ENCODE measurements at places on chromosomes 2 and 18.

GRCh38 chr2:3759331-3759730 lies 56.0 kb downstream of the DCDC2C start:
- no peak for DNase-seq

DNA sequence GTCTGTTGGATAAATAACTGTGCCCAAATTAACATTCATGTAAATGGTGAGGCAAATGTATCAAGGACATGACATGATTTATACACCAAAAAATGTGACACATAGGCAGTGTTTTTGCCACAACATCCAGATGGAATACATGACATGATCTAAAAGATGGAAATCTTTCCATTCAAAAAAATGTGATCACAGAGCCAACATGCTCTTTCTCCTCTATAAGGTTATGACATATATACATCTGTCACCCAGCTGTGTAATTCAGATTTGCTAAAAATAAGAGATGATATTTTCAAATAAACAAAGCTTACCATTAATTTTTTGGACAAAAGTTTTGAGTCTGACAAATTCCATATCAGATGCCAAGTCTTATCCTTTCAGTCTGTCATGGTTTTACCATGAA lies 95.5 kb upstream of the COL3A1 start:
- DNase-seq = no peak

DNA sequence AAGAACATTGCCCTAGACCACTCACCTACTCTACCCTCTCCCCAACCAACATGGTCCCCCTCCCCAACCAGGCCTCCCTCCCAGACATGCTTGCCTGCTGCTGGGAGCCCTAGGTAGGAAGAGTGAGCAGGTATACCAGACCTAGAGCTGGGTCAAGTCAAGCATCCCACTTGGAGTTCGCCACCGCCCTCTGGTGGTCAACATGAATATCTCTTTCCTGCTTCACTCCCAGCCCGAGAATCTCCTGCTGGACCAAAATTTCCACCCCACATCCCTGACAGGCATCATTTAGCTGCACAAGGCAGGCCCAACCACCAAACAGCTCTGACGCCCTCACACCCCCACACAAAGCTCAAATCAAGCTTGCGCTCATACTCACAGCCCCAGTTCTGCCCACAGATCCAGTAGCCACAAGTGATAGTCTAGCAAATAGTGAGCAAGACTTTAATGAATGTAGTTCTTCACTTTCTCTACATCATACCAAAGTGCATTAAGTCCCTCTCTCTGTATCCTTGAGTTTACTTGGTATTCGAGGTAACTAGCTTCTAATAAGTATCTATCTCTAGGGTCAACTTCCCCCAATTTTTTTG lies 116.0 kb downstream of the TNS1 start:
- DNase-seq = peak; percentile 84

DNA sequence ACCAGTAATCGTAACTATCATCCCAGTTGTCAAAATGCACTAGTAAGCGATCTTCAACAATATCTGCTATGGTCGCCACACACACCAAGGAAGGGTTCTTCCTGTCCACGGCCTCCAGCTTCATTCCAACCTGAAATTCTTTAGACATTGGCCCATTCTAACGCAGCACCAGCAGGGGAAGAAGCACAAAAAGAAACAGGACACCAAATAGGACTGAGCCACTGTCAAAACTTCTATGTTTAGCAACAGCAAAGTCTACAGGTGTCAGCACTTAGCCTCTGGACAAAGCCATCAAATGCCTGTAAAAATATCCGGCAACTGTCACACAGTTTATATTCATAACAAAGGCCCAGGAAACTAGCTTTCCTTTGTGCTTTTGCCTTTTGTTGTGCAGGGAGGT lies 175.0 kb downstream of the L3MBTL4 start:
- DNase-seq = no peak

- no peak for DNase-seq
Observed at GRCh38 chr2:43040084-43040854, 186.1 kb downstream of the ZFP36L2 start.

DNA sequence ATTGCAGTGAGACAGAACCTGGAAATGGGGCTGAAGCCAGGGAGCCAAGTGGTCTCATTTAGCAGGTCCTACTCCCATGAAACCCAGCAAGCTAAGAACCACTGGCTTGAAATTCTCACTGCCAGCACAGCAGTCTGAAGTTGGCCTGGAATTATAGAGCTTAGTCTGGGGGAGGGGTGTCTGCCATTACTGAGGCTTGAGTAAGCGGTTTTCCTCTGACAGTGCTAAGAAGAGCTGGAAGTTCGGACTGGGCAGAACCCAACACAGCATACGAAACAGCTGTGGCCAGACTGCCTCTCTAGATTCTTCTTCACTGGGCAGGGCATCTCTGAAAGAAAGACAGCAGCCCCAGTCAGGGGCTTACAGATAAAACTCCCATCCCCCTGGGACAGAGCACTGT lies 305.7 kb upstream of the SETBP1 start:
- DNase-seq = no peak

- DNase-seq = no peak
Observed at GRCh38 chr2:136175466-136175865, 57.5 kb upstream of the CXCR4 start.

DNA sequence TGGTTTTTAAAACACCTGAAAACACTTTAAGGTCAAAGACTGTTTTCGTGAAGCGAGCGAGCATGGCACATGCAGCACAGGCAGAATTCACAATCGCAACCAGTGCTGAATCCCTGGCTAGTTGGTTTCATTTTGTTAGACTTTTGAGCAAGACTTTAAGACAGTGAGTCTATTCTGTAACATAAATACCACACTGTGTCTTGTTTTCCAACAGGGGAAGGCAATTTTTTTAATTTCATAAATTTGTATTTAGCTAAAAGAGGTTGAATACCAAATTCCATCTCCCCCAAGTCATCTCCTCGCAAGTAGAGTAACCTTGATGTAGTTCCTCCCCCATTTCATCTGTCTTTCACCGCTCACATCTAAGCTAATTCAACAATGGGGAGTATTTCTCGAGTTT lies 1.4 kb downstream of the CERKL start:
- no peak for DNase-seq

GRCh38 chr18:62152844-62153243 lies 34.0 kb downstream of the PIGN start:
- DNase-seq = no peak

- DNase-seq = no peak
Observed at GRCh38 chr2:221423210-221423804, 148.8 kb downstream of the EPHA4 start.

- no peak for DNase-seq
Observed at GRCh38 chr2:16412321-16413030, 253.2 kb downstream of the CYRIA start.

GRCh38 chr2:202763916-202764315 lies 107.7 kb downstream of the ICA1L start:
- DNase-seq = no peak

DNA sequence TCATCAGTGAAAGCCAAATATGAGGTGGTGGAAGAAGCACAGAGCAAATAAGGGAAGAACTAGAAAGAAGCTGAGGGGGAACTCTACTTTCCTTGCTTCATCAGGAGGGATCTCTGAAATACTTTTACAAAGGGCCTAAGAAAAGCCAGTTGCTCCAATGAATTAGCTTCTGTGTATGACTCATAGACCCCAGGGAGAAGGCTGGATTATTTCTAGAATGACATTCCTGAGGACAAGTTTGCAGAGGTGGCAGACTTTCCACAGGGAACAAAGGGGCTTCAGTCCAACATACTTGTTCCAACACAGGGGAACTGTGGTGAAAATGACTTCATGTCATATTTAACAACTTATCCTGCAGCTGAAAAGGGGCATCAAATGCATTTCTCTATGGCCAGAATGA lies 29.0 kb downstream of the DOK1 start:
- DNase-seq = no peak

DNA sequence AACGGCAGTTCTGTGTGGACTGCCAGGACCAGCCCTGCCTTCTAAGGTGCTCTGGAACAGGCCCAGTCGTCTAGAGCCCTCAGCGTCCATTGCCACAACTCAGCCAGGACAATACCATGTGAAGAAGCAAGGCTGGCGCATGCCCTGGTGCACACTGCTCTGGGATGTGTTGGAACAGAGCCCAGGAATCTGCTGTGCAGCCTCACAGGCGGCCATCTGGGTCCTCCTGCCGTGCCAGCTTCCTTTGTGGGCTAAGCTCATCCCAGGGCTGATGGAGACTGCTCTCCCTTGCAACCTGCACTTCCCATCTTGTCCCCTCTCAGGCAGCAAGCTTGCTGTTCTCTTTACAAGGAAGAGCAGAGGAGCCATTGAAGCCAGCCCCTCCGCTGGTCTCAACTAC lies 246.4 kb upstream of the PXDN start:
- no peak for DNase-seq

DNA sequence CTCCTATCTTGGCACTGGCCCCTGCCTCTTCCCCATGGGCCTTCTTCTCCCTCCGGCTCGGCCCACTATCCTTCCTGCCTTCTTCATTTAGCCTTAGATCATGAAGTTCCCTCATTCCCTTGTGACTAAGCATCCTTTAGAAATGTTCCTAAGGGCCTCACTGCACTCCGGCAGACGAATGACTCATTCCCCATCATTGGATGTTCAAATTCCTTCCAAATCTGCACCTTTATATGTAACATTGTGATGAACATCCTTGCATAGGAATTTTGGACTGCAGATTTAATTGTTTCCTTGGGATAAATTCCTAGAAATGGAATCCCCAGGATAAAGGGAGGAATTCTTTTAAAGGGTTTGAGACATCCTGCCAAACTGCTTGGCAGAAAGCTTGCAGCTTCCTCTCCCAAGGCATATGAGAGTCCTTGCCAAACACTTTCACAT lies 19.0 kb downstream of the CRACDL start:
- DNase-seq = no peak

DNA sequence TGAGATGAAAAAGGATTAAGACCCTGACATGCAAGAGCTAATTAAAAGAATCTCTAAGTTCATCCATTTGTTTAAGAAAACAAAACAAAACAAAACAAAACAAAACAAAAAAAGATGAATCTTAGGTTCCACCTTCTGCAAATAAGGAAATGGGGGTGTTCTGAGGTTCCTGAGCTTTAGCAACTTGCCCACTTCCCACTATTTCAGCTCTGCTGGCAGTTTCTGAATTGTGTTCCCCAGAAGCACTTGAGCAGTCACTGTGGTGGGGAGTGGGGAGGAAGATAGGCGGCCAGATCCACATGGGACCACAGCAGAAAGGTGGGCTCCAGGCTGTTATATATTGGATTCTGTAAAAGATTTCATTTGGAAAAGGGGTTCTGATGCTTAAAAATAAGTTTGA lies 20.3 kb downstream of the INO80C start:
- DNase-seq = no peak

DNA sequence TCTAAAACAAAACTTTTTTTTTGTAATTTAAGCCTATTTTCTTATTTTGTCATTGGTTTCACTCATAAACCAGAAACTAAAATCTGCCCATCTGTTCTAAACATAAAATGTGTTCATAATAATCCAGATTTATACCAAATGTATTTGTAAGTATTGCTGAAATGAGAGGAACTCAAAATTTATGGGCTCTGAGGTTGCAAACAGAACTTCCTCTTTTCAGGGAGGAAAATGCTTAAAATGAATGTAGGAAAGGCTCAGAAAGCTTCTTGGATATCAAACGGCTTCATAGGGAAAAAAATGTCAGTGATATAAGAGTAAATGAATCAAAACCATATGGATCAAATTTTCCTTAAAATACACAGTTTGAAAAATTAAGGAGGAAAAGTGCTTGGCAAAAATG lies 83.9 kb downstream of the PAX3 start:
- DNase-seq = no peak
